ENCODE measurements at places on chromosomes 13 and 19. TPM values are rescaled to one million over a fixed set of nuclear protein-coding genes. Genes with fewer than 3 reads are reported as not detected.

Gene SELENOV
- not detected for total RNA-seq

Gene SPACA4
- not detected for total RNA-seq

Gene PLK5
- total RNA-seq, result not detected

Gene KLK15
- not detected for total RNA-seq

Gene SCEL
- 0.09 TPM for total RNA-seq

Gene ZNF836
- 8.2 TPM for total RNA-seq

Gene PBX4
- total RNA-seq, result 2.2 TPM

Gene GRK1
- not detected for total RNA-seq

Gene CACNG8
- 0.47 TPM for total RNA-seq

Gene CEBPA
- 0.32 TPM for total RNA-seq

Gene KL
- not detected for total RNA-seq

Gene SLITRK6
- total RNA-seq, result under 0.01 TPM

Gene CRLF1
- 110 TPM for total RNA-seq

Gene RFX2
- total RNA-seq, result 4.8 TPM

Gene CAMSAP3
- total RNA-seq, result not detected

Gene CCNA1
- total RNA-seq, result 1.2 TPM

Gene IGSF23
- total RNA-seq, result not detected

Gene NCAN
- under 0.01 TPM for total RNA-seq

Gene SLC1A6
- not detected for total RNA-seq

Gene ATP4B
- total RNA-seq, result not detected

Gene TPTE2
- total RNA-seq, result not detected

Gene MAST1
- 0.95 TPM for total RNA-seq
